Myometrial cell (primary cell): ENCODE measurements at places on chromosomes 12 and 14. TPM values are rescaled to one million over a fixed set of nuclear protein-coding genes. Genes with fewer than 3 reads are reported as not detected.

The GCN1 gene
- 68.3 and 74.4 TPM in 2 replicates for total RNA-seq

The INSM2 gene
- total RNA-seq, result not detected in 2 replicates

The DAO gene
- not detected in 2 replicates for total RNA-seq

The OR6C68 gene
- not detected in 2 replicates for total RNA-seq

The GALNT9 gene
- total RNA-seq, result 0.29 and 0.89 TPM in 2 replicates
